CD8-positive, alpha-beta memory T cell (primary cell): ENCODE measurements at places on chromosomes 16 and 17. TPM values are rescaled to one million over a fixed set of nuclear protein-coding genes. Genes with fewer than 3 reads are reported as not detected.

GRCh38 chr17:43880420-43880991 lies 26.8 kb downstream of the MPP2 start:
- no peak for DNase-seq

Gene SLC6A2
- not detected for total RNA-seq

DNA sequence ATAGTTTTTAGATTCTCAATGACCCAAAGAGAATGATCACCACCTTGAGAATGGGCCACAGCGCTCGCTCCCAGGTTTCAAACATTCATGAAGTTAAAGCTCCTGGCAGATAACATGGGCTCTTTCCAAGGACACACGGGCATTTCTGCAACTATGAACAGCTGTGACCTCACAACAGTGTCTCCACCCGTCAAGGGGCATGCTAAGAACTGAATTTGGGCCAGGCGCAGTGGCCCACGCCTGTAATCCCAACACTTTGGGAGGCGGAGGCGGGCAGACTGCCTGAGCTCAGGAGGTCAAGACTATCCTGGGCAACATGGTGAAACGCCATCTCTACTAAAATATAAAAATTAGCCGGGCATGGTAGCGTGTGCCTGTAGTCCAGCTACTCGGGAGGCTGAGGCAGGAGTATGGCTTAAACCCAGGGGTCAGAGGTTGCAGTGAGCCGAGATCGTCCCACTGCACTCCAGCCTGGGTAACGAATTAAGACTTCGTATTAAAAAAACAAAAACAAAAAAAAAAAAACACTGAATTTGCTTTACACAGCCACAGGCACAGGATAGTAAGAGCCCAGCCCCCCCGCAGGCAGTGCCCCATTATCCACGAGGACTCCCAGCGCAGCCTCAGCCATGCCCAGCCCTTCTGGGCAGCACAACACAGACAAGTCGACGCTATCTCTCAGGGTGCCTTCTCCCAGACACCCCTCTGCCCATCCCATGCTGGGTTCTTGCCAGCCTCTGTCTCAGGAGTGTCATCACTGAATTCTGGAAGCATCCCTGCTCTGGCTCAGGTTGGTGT lies 7.2 kb downstream of the USP7 start:
- no peak for DNase-seq

DNA sequence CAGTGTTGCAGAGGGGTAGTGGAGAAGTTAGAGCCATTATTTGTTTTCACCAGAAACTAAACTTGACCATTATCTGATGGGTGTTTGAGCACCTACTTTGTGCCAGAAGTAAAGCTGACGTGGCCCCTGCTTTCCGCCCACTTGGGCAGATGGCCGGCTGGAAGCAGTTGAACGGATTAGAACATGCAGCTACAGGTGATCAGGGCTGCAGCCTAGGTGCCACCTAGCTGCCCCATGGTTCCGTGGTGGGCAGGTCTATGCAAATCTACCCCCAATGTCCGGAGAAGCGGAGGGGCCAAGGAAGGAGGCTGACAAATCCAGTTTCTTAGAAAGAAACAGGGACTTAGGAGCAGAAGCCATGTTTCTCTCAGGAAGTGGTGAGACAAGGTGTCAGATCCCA lies 62.7 kb downstream of the B9D1 start:
- no peak for DNase-seq

Gene HNF1B
- 0.73 TPM for total RNA-seq

- no peak for DNase-seq
Measured at GRCh38 chr17:43216762-43217613, 5.3 kb downstream of the TMEM106A start.

GRCh38 chr16:71852158-71852557 lies 6.4 kb downstream of the ATXN1L start:
- no peak for DNase-seq

Gene RASL10B
- 0.80 TPM for total RNA-seq

Gene APRT
- total RNA-seq = 348 TPM
